ENCODE measurements at places on chromosomes 16 and 17. TPM values are rescaled to one million over a fixed set of nuclear protein-coding genes. Genes with fewer than 3 reads are reported as not detected.

The CORO6 gene
- total RNA-seq = 1.3 TPM

The CCT6B gene
- 0.63 TPM for total RNA-seq

The CDH1 gene
- not detected for total RNA-seq

The EPX gene
- total RNA-seq = not detected

The KRTAP4-5 gene
- total RNA-seq = not detected

The TEKT1 gene
- total RNA-seq = not detected

The CACNG1 gene
- not detected for total RNA-seq

The EFNB3 gene
- total RNA-seq = 0.13 TPM

The ASPA gene
- total RNA-seq = not detected

The SLC5A11 gene
- 0.13 TPM for total RNA-seq

The GSE1 gene
- total RNA-seq = 9.0 TPM

The NUBP2 gene
- total RNA-seq = 76.7 TPM

The CES3 gene
- not detected for total RNA-seq

The FAM171A2 gene
- 3.9 TPM for total RNA-seq

The FGF11 gene
- 0.13 TPM for total RNA-seq

The EMP2 gene
- 38.9 TPM for total RNA-seq

The C16orf74 gene
- total RNA-seq = 9.6 TPM

The NXPH3 gene
- 0.90 TPM for total RNA-seq

The SNX20 gene
- 0.13 TPM for total RNA-seq

The GP1BA gene
- not detected for total RNA-seq

The SEZ6 gene
- total RNA-seq = not detected

The IKZF3 gene
- total RNA-seq = not detected

The PLD6 gene
- 0.90 TPM for total RNA-seq

The EVI2B gene
- total RNA-seq = 0.13 TPM

The TEDC2 gene
- 3.8 TPM for total RNA-seq

The RHBDL1 gene
- total RNA-seq = 0.25 TPM

The CES5A gene
- total RNA-seq = not detected

The WNT9B gene
- total RNA-seq = not detected

The PABPN1L gene
- not detected for total RNA-seq

The RNF157 gene
- 0.26 TPM for total RNA-seq

The ITGA2B gene
- total RNA-seq = 0.51 TPM

The EXOSC6 gene
- 28.2 TPM for total RNA-seq

The CLEC18C gene
- 0.13 TPM for total RNA-seq

The NRN1L gene
- 0.13 TPM for total RNA-seq

The RNF213 gene
- total RNA-seq = 63.0 TPM

The CCL2 gene
- 102 TPM for total RNA-seq

The KRT33B gene
- total RNA-seq = not detected

The TMEM88 gene
- total RNA-seq = 17.2 TPM

The ZNF629 gene
- total RNA-seq = 6.1 TPM

The ACAP1 gene
- total RNA-seq = 1.0 TPM

The HAS3 gene
- 1.0 TPM for total RNA-seq

The UTP4 gene
- total RNA-seq = 10.7 TPM

The BEAN1 gene
- total RNA-seq = 0.51 TPM

The UMOD gene
- total RNA-seq = not detected

The ACE gene
- total RNA-seq = 51.3 TPM

The PRR35 gene
- not detected for total RNA-seq

The KRT40 gene
- not detected for total RNA-seq

The CCL3 gene
- not detected for total RNA-seq

The GSDMA gene
- not detected for total RNA-seq

The HS3ST3B1 gene
- total RNA-seq = 2.8 TPM

The ZNF205 gene
- 14.9 TPM for total RNA-seq

The CALB2 gene
- total RNA-seq = not detected

The ITGAD gene
- not detected for total RNA-seq

The IGF2BP1 gene
- total RNA-seq = under 0.01 TPM

All from dermis microvascular lymphatic vessel endothelial cell (primary cell).